ENCODE measurements at places on chromosomes 6 and 20. TPM values are rescaled to one million over a fixed set of nuclear protein-coding genes. Genes with fewer than 3 reads are reported as not detected.

Gene TSBP1
- not detected for total RNA-seq

Gene TREM2
- total RNA-seq, result 3.1 TPM

Gene OR2B6
- total RNA-seq, result not detected

Gene RUNX2
- 0.44 TPM for total RNA-seq

Gene TREML1
- total RNA-seq, result not detected

DNA sequence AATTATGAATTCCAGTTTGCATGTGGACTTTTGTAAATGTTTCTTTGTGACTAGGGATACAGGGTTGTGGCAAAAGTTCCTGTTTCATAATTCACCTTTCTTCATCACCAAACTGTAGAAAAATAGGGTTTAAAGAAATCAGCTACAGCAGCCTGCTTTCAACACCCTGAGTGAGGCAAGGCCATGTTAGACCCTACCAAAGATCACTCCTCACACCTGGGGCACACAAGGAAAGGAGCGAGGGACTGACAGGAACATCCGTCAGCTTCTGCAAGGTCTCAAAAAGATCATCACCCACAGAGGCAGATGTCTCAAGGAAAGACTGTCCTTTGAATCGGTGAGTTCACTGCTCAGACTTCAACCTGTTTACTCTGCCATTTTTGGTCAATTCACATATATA is 10.5 kb upstream of the STX11 start:
- no peak for DNase-seq

GRCh38 chr6:70423189-70424134 is 10.2 kb downstream of the FAM135A start:
- no peak for DNase-seq

DNA sequence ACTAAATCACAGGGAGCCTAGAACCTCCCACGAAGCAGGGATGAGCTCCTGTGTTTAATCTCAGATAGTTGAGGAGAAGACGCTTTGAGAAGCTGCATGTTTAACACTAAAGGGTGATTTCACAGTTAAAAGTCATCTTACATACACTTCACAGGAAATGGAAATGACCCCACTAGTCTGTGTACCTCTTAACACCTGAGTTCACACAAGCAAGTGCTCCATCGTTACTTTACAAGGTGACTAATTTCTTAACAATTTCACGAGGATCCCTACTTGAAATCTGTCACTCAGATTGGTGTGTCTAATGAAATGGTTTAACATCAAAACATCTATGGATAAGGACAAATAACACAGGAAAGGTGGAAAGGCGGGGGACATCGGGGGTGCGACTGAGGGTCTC is 93.8 kb upstream of the RPS6KA2 start:
- DNase-seq, result no peak

- no peak for DNase-seq
Measured at GRCh38 chr6:93183531-93183972, 235.8 kb downstream of the EPHA7 start.

DNA sequence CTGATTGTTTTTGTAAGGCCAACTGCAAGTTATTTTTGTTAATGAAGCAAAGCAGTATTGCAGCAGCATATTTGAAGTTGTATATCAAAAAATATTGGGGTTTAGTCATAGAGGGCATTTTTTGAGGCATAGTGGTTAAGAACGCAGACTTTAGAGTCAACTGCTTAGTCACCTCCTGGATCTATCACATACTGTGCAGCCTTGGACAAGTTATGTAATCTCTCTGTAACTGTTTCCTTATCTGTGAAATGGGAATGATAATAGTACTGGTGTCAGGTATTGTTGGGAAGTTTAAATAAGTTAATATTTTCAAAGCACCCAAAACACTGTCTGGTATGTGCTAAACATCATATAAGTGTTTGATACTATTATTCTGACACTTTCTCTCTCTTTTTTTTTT is 27.2 kb upstream of the EFHC1 start:
- no peak for DNase-seq

All from left cardiac atrium (tissue), 4 donors.